ENCODE measurements at places on chromosomes 5 and 9.

DNA sequence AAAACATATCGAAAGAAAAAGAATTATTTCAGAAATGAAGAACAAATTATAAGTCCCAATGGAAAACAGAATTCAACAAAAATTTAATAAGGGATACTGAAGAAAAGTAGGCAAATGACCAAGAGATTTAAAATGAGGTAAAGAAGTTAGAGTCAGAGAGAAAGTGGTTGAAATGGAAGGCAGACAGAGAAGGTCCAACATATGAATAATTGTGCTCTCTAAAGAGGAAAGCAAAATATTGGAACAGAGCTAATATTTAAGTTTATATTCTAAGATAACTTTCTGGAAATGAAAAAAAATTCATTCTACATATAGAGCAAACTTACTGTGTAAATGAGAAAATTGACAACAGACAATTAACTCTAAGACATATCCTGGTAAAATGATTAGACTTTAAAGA is 94.1 kb downstream of the PTCH1 start:
- no peak for DNase-seq

DNA sequence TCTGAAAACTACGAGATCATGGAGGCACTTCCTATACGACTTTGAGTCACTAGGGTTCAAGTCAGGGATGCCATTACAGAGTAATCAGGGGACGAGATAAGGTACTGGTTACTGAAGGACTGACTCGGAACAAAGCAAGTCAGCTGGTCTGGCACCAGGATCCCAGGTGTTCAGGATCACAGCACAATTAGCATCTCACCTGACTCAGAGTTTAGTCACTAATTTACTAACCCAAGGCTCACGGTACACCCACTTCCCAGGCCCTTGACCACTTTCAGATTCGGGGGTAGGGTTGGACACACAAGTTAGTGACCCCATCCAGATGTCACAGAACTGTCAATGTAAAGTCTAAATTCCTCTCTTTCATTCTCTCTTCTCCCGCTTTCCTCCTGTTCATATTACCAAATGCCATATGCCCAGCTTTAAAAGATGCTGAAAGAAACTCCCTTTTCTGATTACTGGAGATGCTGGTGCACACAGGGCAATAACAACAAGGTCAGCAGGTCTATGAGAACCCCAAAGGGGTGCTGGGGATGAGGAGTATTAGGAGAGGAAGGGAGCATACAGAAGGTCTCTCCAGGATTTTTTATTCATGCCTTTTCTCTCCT is 657.8 kb downstream of the TLE1 start:
- DNase-seq: no peak

DNA sequence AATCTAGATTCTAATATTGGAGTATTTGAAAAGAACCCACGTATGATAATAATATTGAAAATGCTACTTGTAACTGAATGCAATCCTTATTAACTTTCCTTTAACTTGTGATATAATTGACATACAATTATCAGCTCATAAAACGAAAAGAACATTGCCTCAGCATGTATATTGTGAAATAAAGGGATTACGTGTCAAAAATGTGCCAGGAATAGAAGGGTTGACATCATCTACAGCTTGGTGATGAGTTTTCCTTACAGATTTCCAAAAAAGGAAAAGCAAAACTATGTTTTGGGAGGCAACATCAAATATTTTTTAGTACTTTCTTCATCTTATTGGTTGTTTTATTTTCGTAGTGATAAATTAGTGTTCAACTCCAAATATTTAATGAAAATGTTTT is 266.0 kb upstream of the PTGER4 start:
- no peak for DNase-seq

DNA sequence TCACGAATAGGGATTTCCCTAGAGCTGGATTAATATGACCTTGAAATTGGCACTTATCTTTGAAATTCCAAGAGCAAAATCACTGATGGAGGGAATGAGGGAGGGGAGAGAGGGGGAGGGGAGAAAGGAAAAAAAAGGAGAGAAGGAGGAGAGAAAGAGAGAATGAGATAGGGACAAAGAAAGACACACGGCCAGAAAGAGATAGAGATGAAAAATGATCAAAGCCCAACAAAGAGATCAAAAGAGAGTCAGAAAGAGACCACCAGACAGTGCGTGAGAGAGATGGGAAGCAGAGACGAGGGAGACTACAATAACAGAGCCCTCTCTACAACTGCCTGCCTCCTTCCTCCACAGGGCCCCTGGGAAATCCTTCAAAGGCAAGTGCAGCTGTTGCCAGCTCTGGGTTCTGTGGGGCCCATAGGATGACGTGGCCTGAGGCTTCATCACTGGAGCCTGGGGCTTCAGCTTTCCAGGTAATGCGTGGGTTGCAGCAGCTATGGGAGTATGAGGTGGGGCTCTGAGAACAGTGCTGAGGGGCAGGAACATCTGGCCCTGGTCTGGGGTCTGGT is 58.3 kb upstream of the SHB start:
- DNase-seq: no peak

DNA sequence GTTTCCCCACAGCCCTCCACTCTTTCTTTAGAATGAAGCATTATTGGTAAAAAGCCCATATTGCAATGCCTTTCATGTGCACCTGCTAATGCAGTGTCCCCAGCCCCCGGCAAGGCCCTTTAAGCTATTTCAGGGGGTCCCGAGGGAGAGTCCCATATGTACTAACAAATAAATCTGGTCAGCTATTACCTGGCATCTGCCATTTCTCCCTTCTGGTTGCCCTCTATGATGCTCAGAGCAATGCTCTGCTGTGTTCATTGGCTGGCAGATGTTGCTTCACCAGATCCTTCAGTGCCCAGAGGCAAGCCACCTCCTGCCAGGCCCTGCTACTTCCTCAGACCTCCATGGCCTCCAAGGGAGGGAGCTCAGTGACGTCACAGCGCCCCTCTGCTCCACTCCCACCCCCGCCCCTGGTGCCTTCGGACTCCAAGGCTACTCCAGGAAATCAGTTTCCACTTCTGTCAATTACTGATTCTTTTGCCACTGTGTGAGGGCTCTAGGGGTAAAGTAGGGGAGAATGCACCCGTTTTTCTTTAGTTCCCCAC is 201.1 kb upstream of the GLRA1 start:
- DNase-seq: no peak

DNA sequence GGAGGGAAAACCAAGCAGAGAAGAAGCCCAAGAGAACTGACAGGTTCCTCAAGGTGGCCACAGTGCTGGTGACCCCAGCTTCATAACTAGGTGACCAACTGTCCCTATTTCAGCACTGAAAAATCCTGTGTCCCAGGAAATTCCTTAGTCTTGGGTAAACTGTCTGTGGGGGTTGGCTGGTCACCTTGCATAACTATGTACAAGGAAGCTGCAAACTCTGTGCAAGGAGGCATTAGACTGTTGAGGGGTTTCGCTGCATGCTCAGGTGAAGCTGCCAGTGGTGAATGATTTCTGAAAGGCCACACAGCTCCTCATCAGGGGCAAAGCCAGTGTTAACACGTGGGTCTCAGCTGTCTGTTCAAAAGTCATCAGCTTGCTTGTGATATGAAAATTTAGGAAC is 36.9 kb downstream of the PCSK5 start:
- DNase-seq: no peak

- DNase-seq: no peak
These were observed 49.4 kb upstream of the PAPPA start for GRCh38 chr9:116103976-116104820.

- DNase-seq: peak; percentile 27
These were observed 47.1 kb upstream of the NEK6 start for GRCh38 chr9:124210697-124211096.

GRCh38 chr5:142017832-142018427 is 5.1 kb upstream of the GNPDA1 start:
- DNase-seq: no peak

GRCh38 chr5:169906745-169907649 is 73.3 kb downstream of the INSYN2B start:
- DNase-seq: no peak

GRCh38 chr9:120284821-120285220 is 295.1 kb downstream of the CDK5RAP2 start:
- no peak for DNase-seq

GRCh38 chr9:129930743-129931142 is 95.5 kb downstream of the USP20 start:
- DNase-seq: no peak

DNA sequence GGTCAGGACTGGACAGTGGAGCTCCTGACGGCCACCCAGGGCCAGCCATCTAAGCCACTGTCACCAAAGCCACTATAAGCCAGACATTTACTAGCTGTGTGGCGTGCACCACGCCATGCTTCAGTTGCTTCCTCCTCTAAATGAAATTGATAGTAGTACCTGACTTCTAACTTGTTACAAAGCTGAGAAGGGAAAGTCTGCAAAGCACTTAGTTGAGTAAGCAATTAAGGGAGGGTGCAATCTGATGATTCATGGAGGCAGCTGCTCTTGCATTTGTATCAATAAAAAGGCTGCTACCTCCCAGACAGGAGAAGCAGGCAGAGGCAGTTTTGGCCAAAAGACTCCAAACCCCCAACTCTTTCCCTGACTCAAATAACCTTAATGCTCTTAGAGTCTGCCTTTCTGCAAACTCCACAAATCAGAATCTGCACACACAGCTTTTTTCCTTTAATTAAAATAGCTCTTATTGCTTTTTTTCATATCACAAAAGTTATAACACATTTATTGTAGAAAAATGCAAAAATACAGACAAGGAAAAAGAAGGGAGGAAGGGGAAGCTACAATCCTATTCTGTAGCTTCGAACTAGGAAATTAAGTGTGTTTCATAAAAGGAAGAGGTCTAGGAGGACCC is 19.3 kb upstream of the RAPGEF1 start:
- DNase-seq: no peak

- no peak for DNase-seq
These were observed 6.5 kb upstream of the PITX1 start for GRCh38 chr5:135040333-135041144.

DNA sequence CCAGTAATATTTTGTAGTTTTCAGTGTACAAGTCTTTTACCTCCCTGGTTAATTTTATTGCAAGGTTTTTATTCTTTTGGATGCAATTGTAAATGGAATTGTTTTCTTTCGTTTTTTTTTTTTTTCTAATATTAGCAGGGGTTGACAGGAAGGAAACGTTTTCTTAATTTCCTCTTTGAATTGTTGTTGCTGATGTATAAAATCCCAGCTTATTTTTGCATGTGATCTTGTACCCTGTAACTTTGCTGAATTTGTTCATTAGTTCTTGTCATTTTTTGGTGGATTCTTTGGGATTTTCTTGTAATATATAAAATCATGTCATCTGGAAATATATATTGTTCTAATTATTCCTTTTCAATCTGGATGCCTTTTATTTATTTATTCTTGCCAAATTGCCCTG is 65.0 kb upstream of the ANKH start:
- DNase-seq: no peak

- DNase-seq: no peak
These were observed 651.1 kb downstream of the CCDC171 start for GRCh38 chr9:16203729-16204573.

DNA sequence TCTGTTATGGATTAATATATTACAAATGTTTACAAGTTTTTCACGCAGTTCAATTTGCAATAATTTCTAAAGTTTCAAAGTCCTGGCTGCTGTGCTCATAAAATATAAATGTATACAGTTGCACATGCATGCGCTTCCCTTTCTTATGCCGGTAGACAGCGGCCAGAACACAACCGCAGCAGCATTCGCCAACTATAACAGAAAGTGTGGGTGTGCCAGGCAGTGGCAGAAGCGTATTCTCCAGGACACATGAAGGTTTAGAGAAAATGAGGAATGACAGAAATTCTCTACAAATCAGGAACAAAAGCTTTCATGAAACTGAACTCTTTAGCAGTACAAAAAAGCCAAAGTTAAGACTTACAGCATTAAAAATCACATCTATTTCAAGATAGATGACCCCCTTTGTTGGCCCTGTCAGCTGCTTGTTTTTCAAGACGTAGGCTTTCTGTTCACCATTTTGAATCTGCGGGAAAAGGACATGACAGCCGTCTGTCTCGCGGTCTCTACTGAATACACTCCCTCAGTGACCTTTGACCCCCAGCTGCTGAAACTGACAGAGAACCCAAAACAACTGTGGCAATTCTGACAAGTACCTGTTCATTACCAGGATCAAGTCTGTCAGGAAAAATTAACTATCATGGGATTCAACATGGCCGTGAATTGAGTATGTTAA is 252.2 kb downstream of the SLF1 start:
- DNase-seq: no peak

- no peak for DNase-seq
These were observed 724.3 kb downstream of the PRELID2 start for GRCh38 chr5:145110834-145111233.

GRCh38 chr5:135423146-135423845 is 23.9 kb downstream of the DCANP1 start:
- no peak for DNase-seq

GRCh38 chr9:19925674-19926503 is 137.1 kb upstream of the SLC24A2 start:
- DNase-seq: peak; percentile 78

DNA sequence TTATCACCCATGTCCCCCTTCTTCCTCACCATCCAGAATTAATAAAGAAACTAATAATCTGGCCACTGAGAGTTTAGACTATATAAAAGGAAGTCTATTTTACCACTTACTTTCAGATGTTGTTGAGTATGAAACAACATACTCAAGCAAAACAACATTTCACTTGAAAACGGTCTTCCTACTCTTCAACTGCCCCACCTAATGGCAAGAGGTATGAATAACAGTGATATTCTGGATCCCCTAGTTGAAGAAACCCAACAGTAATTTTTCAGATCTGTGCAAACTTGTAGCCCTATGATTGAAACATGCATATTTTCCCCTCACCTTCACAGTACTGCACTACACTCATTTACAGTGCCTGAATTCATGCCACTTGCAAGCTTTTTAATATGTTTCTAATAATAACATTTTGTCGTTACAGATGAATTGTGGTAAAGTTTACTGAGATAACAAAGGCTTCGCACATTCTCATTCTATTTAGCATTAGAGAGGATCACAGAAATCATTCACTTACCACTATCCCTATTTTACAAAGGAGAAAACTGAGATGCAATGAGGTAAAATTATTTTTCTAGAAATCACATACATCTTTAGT is 267.9 kb upstream of the PDE4D start:
- DNase-seq: no peak

GRCh38 chr5:96439477-96440184 is 6.6 kb upstream of the PCSK1 start:
- no peak for DNase-seq

DNA sequence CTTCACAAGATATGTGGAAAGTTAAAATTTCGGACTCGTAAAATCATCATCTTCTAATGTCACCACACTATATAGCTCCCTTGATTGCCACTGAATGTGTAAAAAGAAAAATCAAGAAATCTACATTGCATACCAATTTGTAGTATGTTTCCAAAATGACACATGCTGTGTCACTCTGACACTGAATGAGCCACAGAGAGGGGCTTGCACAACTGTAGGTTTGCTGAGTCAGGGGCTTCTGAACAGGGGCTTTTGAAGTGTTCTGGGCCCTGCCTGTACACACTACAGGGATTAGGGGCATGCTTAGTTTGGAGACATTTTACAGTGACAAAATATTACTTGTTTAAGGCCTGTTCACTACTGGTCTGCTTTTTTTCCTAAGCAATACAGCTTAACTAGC is 234.4 kb upstream of the GRAMD2B start:
- DNase-seq: no peak

DNA sequence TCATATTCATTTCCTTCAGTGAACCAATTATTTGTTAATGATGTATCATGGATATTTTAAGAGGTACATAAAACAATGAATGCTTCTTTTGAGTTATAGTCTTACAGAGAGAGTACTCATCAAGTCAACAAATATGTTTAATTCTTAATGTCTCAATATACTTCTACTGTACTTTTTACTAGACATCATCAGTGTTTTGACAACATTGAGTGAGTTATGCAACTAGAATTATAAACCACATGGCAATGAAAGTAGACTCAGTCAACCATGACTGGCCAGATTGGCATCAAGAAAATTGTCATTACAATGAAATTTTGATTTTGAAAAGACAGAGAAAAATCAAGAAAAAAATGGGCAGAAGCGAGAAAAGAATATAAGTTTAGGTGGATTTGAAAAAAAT is 1248.1 kb upstream of the CDH18 start:
- DNase-seq: no peak

Measured in activated naive CD4-positive, alpha-beta T cell treated with anti-CD3 and anti-CD28 coated beads, Interleukin-2, amount 50 U/mL, for 16 hours (primary cell).